EH (cell line): ENCODE measurements at places on chromosomes 4 and X.

- DNase-seq = peak; percentile 44
Observed at GRCh38 chr4:53931461-53931961, 132.9 kb downstream of the CHIC2 start.

GRCh38 chr4:39539089-39539611, 11.9 kb upstream of the UGDH start:
- no peak for DNase-seq

DNA sequence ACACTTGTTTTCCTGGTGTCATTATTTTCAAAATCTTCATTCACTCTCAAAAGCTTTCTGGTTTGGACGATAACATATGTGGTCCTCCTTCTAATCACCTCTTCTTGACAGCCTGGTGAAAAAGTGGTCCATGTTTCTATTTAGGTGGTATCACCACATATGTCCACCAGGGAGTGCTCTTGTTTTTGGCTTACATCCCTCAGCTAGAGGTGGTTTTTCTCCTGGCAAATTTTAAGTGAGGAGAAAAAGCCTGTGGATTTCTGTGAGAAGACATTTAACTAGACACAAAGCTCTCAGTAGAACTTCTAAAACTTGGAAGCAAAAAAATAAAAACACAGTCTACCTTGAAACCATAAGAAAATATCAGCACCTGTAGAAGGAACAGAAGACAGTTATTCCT, 58.0 kb upstream of the FRMPD4 start:
- peak; percentile 55 for DNase-seq

DNA sequence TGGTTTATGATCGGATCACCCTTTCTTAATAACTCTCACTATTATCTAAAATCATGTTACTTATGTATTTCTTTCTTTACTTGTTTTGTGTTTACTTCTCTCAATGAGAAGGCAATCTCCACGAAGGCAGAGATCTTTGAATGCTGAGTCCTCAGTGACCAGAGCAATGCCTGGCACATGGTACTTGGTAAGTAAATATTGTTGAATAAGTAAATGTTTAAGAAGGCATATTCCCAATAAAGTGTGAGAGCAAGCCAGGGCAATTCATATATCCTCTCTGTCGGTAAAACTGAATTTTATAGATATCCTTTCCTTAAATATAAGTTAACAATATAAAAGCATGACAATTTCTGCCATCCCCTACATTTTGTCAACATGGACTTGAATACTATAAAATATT, 94.4 kb downstream of the UGT8 start:
- no peak for DNase-seq

- DNase-seq = no peak
Observed at GRCh38 chr4:94400191-94400590, 51.6 kb upstream of the PDLIM5 start.

DNA sequence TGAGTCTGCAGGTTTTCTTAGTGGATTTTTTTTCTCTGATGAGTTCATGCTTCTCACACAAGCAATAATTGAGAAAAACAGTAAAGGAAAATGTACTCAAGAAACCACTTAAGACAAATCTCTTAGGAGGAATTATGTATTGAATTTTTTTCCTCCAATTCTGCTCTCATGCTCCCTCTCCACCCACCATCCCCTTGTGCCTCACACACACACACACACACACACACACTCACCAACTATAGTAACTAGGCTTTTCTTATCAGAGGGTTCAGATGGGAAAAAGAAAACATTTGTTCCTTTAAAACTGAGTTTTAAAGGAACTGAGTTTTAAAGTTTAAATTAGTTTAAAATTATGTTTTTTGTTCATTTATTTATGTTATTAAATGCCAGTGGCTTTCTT, 47.0 kb upstream of the ANXA10 start:
- DNase-seq = no peak

DNA sequence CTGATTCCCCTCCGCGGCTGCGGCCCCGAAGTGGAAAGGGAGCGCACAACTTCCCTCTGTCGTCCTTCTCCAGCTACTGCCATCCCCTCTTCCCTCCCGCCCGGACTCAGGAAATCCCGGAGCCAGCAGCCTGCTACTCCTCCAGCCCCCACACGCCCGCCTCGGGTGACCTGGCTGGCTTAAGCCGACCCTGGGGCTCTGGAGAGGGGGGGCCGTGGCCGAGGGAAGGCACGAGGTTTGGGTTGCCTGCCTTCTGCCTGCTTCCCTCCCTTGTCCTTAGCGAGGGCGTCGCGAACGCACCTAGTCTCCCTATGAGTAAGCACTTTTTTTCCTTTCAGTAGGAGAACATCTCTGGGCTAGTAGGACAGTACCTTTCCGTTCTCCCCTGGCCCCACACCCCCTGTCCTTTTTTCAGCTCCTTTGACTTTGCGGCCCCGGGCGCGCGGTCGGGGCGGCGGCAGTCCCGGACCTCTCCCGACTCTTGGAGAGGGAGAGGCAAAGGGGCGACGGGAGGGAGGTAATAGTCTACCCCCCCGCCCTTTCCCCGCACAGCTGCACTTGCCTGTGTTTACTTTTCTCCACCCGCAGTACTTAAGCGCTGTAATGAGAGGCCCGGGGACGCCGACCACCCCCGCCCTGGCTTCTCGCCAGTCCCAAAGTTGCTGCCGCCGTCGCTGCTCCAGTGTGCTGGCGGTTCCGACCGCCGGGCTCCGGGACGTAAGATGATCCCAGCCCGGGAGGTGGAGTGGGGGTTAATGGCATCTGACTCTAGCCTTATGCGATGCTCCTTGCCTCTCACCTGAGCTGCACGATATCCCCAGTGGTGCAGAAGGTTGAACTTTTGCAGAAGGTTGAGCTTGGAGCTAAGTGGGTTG, 868 bp downstream of the PLS3 start:
- DNase-seq = peak; percentile 60

GRCh38 chr4:40418430-40419230, 83.5 kb downstream of the CHRNA9 start:
- DNase-seq = no peak

DNA sequence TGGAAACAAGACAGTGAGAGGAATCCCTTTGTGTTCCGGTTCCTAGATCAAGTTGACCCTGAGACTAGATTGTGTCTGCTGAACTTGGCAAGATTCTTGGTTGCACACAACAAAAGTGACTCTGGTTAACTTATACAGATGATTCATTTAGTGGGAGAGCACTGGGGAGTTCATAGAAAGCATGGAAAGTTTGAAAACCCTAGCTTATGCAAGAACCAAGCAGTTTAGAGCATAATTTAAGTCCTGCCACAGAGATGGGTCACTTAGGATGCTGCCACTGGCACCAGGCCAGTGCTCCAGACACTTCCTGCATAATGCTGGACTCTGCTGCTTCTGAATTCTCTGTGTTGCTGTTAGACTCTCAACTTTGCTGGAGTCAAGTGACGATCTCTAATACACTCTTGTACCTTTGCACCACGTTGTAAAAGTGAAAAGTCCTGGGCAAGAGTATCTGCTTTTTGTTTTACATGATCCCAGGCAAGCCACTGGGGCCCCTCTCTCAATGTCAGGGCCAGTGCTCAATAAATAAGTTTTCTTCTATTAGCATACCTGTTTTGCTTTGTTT, 12.7 kb upstream of the DCUN1D4 start:
- DNase-seq = peak; percentile 36

- peak; percentile 44 for DNase-seq
Observed at GRCh38 chrX:13069771-13070416, 25.5 kb upstream of the FAM9C start.

DNA sequence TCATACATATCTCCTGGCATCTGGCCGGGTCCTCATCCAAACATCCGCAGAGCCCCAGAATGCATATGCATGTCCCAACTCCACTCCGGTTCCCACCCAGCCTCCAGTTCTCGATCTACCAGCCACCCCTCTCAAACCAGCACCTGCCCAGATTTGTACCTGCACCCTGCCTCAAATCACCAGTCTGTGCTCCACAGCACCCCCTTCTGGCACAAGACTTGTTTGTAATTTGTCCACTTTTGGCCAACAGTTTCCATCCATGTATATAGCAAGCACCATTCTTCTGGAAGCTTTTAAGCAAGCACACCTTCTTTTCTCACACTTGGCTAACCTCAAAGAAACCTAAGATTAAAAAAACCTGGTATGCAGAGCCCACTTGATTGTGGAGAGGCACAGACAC, 644.1 kb downstream of the MID1IP1 start:
- no peak for DNase-seq

- no peak for DNase-seq
Observed at GRCh38 chr4:99722006-99722405, 64.4 kb upstream of the C4orf54 start.

- DNase-seq = no peak
Observed at GRCh38 chr4:40850496-40850895, 100.7 kb downstream of the NSUN7 start.
